Femur (tissue), 1 donor: ENCODE measurements at places on chromosomes 5 and 9.

DNA sequence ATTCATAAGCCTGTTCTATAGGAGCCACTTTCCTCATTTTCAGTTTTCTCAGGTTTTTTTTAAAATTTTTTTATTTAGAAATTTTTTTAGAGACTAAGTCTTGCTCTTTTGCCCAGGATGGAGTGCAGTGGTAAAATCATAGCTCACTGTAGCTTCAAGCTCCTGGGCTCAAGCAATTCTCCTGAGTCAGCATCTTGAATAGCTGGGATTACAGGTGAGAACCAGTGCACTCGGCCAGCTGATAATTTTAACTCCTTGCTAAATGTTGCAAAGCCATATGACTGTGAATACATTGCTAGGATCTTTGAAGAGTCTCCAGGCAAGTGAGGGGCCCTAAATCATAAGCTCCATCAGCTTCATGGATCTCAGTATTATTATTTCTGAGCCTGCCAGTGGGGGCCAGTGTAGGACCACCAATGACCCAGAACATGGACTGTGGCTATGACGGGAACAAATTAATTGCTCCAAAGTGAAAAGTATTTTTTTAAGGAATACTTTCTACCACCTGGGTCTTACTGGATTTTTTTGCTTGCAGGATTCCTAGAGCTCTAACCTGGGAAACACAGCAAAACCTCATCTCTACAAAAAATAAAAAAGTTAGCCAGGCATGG is 5.7 kb upstream of the GAPVD1 start:
- DNase-seq: peak; percentile 32

- DNase-seq: peak; percentile 5
Observed at GRCh38 chr9:113545068-113545467, 81.5 kb downstream of the RGS3 start.

- DNase-seq: peak; percentile 84
Observed at GRCh38 chr5:78569441-78569840, 79.1 kb downstream of the LHFPL2 start.

DNA sequence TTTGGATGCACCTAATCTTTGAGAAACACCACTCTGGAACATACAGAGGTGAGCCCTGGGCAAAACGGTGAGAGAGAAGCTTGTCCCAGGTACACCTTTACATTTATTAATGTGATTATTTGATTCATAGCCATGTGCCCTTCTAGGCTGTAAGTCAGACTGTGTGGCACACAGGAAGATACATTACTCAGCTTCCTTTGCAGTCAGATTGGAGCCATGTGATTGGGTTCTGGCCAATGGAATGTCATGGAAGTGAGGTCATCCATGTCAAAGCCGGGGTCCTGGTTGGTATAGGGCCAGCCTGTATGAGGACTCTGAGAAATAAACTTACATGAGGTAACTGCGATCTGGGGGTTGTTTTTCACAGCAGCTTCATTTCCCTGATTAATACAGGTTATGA is 106.8 kb upstream of the CD180 start:
- no peak for DNase-seq

DNA sequence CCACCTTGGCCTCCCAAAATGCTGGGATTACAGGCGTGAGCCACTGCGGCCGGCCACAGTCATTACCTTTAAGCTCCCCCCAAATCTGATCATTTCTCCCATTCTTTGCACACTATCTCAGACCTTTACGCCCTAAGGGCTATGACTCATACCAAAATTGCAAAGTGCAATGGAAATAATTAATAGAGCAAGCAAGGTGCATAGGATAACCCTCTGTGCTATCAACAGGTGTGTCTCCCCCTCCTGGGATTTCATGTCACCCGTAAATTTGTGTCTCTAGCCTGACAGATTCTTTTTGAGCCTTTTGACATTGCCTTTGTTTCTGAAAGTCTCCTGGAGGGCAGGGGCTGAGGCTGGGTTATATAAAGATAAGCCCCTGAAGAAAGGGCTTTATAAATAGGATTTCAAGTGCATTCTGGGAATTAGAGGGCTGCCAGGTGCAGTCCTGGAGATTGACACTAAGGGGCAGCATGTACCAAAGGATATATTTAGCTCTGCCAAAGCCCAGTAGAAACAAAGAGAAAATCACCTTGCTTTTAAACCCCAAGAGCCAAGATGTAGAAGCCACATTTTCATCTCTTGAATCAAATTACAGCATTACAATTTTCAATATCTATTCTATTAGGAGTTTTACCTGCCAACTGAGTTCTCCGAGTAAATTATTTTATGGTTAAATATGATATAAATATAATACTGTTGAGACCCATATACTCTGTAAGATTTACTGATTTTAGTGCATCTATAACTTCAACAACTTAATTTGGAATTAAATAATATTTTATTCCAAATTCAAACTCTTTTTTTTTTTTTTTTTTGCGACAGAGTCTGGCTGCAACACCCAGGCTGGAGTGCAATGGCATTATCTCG is 18.2 kb downstream of the S100Z start:
- peak; percentile 62 for DNase-seq

DNA sequence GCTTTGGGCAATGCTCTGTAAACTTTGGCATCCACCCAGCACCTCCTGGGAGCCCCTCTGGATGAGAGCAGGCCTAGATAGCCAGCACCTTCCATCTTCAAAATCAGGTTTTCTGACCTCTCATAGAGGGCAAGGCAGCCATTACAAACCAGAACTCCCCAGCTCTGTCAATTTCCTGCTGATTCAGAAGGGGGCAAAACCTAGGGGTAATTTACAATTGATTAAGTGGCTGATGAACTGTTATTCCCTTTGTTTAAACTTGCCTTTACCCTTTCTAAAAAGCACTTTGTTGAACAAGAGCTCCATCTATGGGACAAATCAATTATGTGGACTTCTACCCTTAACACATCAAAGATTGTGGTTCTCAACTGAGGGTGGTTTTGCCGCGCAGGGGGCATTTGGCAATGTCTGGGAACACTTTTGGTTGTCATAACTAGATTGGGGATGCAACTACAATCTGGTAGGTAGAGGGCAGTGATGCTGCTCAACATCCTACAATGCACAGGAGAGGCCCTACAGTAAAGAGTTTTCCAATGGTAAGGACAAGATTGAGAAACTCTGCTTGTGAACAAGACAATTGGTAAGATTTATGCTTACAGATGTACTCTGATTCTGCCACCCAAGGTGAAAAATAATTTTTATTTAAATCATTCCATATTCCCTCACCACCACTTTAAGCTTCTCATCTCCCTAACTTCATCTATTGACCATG is 184.1 kb downstream of the MARCHF11 start:
- DNase-seq: peak; percentile 21

GRCh38 chr9:96596601-96597111 is 23.0 kb downstream of the CDC14B start:
- DNase-seq: no peak

DNA sequence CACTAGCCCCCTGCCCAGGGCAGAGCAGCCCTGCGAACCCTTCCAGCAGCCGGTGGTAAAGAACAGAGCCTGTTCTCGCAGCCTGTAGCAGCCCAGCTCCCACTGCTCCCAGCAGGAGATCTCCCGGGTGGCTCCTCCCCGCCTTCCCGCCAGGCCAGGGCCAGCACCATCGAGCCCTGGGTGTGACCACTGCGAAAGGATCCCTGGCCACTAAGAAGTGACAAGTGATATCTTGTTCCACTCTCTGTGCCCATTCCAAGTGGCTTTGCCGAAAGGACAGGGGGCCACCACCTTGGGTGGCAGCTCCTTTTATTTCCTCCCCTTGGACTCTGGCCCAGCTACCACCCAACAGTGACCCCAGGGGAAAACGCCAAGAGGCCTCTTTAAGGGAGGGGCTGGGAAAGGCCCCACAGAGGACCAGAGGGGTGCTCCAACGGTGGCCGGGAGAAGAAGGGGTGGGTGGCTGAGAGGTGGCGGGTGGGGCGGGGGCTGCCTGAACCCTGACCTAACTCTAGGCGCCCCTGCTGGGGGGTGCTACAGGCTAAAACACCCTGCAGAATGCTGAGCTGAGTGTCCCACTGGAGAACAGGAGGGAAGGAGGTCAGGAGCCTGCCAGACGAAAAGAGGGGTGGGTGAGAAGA is 1.6 kb downstream of the NACC2 start:
- DNase-seq: no peak

DNA sequence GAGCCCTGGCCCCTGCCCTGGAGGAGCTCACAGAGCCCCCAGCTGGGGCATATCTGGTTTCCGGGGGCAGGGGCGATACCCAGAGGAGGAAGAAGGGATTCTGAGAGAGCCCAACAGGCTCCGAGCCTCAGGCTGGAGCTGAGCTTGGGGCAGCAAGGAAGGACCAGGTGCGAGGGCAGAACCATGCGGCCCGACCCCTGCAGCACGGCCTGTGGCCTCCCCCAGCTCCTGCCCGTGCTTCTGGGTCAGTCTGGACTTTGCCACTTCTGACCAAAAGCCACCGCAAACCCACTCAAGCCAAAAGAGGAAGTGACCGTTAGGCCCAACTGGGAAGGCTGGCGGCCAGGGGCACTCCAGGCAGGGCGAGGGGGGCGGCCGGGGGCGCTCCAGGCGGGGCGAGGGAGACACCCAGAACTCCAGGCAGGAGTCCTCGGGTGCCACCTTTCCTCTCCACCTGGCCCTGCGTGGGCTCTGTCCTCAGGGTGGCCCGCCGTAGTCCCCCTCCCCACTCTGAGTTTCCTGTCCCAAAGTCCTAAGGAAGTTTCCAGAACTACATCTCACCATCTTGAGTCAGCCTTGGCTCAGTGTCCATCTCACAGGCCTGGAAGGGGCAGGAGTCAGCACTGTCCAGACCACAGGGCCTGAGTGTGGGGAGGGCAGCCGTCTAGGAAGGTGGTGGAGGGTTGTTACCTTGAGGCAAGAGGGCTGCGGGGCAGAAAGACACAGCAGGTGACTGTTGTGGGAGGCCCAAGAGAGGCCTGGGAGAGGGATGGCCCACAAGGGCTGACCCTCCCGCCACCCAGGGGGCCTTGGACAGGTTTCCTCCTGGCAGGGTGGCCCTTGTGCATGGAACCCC is 946 bp upstream of the LTC4S start:
- DNase-seq: no peak

DNA sequence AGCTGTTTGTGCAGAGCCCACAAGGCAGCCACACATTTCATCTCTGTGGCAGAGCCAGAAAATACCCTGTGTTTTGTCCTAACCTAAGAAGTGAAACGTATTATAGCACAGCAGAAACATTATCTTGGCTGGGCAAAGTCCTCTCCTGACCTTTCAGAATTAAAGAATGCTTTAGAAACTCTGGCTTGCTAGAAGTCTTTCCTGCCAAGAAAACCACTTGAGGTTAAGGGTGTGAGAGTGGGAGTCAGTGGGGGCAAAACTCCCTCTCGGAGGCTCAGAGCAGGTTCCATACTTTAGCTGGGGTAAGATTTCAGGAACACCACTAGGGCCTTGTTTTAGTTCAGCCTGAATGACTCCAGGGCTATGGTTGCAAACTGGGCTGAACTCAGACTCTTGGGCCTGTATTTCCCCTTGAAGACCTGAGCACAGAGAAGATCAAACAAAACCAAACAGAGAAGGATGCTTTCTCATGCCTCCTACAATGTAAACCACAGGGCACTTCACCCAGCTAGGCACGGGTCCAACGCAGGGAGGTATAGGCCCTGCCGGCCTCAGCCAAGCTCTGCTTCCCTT is 48.0 kb downstream of the ZNF366 start:
- no peak for DNase-seq

DNA sequence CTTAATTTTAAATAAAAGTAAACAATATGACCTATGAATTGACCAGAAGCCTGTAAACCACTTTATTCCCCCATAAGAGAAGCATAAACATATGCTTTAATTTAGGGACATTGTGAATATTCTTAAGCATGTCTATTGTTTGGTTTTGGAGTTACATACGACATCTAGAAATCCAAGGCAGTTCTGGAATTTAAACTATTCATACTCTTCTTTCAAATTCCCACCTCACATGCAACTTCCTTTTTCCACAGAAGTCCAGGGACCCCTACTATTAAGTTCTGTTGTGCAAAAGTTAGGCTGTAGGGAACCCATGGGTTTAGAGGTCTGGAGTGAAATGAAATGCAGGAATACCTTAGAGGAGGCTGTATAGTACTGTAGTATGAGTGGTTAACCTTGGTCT is 2.1 kb downstream of the RIC1 start:
- DNase-seq: no peak

DNA sequence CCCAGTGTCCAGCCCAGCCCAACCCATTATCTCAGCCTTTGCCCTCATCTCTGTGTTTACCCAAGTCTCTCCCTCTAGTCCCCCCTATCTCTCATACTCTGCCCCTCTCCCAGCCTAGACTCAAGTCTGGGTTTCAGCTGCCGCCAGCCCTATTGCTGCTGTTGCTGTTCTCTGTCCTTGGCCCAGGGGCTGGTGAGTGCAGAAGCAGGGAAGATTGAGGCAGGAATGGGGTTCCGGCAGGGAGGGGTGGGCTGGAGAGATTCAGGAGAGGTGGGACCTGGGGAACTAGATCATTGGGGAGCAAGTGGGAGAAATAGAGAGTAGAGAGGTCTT is 702 bp downstream of the TMEM8B start:
- no peak for DNase-seq

DNA sequence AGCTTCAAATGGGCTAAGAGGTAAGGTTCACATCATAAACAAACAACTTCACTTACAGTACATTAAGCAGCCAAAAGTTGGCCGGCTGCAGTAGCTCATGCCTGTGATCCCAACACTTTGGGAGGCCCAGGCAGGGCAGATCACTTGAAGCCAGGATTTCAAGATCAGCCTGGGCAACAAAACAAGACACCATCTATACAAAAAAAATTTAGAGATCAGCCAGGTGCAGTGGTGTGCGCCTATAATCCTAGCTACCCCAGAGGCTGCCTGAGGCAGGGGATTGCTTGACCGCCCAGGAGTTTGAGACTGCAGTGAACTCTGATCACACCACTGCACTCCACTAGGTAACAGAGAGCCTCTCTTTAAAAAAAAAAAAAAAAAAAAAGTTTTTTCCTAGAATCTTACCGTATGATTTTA is 16.9 kb downstream of the UBTD2 start:
- DNase-seq: no peak

GRCh38 chr9:17018540-17019196 is 116.2 kb upstream of the CNTLN start:
- DNase-seq: no peak

GRCh38 chr5:150523472-150524350 is 15.8 kb downstream of the NDST1 start:
- DNase-seq: peak; percentile 61

DNA sequence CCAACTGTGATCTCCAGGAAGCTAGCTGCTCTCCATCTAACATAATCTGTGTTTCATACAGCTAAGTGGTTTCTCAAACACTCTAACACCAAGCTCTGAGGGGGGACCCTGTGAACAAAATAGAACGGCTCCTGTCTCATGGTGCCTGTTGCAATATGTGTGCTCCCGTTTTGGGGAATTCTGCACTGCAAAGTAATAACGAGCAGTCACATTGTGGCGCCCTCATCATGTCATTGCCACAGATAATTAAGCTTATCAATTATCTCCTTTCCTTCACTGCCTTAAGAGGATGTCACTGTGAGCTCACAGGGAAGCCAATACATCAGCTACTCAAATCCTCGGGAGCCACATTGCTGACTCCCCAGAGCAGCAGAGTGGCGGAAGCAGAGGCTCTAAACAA is 416.2 kb downstream of the SPOCK1 start:
- no peak for DNase-seq

DNA sequence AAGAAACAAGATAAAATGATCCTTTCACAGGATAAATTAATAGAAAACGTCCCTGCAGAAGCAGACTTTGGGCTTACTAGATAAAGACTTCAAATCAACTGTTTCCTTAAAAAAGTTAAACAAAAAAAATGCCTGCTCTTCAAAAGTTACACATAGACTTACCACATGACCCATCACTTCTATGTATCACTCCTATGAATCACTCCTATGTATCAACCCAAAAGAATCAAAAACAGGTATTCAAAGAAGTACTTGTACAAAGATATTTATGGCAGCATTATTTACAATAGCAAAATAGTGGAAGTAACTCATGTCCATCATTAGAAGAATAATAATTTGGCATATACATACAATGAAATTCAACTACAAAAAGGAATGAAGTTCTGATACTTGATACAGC is 56.3 kb upstream of the PRDM9 start:
- no peak for DNase-seq
